ENCODE measurements at places on chromosomes 6 and 20.
A peak's percentile ranks its signal among the peaks of the same experiment; 100 is the strongest.

DNA sequence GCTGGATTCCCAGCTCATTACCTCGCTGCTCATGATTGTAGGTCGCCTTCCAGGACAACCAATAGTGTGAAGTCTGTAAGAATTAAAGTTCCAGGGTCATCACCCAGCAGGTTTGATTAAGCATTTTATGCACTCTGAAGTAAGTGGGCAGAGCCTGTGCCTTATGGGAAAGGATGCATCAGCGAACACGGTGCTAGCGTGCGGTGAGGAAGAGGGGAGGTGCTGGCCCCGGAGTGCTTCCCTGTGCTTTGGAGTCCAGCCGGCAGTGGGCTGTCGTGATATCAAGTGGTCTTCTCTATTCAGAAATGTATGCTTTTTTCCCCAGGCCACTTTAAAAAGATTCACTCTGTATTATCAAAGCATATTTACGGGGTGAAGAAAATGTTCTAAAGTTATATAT is 16.0 kb downstream of the DUSP22 start:
- no peak for DNase-seq

DNA sequence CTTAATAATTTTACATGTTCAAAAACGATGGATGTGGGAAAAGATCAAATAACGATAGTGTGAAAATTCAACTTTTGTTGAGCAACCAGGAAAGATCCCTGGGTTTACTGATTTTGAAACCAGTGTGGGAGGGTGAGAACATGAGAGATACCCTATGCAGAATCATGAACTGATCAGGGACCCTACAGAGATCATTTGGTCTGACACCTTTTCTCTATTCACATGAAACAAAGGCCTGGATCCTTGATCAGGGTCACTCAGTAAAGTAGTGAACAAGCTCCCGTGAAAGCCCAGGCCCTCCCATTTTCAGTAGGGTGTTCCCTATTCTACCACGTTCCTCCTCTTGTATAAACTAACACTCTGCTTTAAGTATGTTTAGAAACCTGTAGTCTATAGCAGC is 60.5 kb upstream of the DUSP22 start:
- no peak for DNase-seq

GRCh38 chr6:31422587-31422986 is 19.2 kb downstream of the MICA start:
- no peak for DNase-seq

GRCh38 chr6:119479860-119480655 is 130.5 kb upstream of the MAN1A1 start:
- peak; percentile 48 for DNase-seq

DNA sequence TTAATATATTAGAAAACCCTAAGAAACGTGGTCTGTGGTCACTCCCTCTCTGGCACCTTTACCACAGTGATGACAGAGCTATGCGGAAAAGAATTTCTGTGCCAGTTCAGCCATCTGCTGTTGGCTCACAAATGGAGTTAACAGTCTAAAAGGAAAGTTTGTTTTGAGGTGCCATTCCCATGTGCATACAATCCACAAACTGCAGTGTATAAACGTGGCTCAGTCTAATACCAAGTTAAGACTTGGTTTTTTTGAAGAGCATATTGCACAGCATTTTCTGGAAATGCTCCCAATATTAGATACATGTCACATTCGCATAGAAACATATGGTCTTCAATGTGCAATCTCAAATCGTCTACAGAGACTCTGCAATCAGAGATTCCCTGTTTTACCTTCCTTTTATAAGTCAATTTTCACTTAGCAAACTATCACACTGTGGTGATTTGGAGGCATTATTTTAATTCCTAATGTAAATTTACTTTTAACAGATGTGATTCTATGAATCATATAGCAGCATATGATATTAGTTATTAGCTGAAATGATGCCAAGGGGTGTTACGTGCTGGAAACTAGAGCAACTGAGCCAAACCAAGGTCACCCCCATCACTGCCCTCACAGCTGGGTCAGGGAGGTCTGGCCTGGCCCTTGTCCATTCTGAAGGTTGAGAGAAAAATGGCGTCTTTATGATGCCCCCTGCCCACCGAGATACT is 383.5 kb downstream of the PRKN start:
- DNase-seq, result peak; percentile 44

GRCh38 chr20:54123587-54124180 is 50.1 kb downstream of the CYP24A1 start:
- peak; percentile 94 for DNase-seq

DNA sequence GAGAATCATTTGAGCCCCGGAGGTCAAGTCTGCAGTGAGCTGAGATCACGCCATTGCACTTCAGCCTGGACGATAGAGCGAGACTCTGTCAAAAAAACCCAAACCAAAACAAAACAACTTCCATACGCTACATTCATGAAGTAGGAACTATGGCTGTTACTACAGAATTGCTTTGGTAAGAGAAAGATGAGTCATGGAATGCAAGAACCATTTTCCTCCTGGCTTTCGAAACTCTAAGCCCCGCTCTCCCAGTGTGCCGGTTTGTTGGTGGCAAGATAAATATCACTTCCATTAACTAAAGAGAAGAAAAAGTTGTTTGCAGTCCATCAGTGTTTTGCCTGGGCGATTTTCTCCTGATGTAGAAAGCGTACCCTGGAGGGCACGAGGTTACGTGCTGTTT is 61.3 kb downstream of the ZDHHC14 start:
- DNase-seq, result peak; percentile 60

GRCh38 chr6:28758046-28758817 is 165.6 kb downstream of the TRIM27 start:
- DNase-seq, result peak; percentile 9

DNA sequence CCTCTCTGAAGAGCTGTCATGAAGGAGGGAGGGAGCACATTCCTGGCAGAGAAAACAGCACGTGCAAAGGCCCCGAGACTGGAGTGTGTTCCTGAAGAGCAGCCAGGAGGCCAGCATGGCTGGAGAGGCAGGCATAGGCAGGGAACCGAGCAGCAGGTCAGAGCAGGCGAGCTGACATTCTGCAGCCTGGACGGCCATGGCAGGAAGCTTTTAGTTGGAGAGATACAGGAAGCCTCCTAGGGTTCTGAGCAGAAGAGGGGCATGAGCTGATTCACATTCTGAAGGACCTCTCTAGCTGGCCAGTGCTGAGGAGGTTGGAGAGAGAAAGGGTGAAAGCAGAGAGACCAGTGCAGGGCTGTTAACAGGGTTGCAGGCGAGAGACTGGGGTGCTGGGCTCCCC is 29.7 kb downstream of the POFUT1 start:
- DNase-seq, result no peak

- DNase-seq, result no peak
Observed at GRCh38 chr6:15773806-15774410, 111.1 kb upstream of the DTNBP1 start.

GRCh38 chr6:158253248-158253647 is 59.0 kb upstream of the TULP4 start:
- no peak for DNase-seq

- DNase-seq, result no peak
Observed at GRCh38 chr6:23334360-23334759, 765.0 kb downstream of the HDGFL1 start.

GRCh38 chr6:9593554-9593953 is 821.3 kb downstream of the TFAP2A start:
- no peak for DNase-seq

GRCh38 chr20:22744341-22745193 is 160.2 kb upstream of the FOXA2 start:
- DNase-seq, result no peak

DNA sequence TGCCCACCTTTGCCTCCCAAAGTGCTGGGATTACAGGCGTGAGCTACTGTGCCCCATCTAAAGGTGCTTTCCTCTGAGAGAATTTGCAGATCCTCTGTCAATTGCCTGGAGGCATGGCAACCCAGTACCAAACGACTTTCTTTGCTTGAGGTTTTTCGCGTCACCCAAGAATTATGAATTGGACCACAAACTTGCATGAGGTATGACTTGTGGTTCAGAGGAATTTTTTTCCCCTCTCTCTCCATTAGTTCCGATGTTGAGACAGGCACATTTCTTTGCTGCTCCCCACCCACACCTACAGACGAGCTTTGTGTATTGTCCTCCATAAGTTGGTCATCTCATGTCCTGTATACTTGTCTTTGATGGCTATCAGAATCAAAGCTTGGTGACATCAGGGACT is 11.8 kb upstream of the SCAF8 start:
- peak; percentile 79 for DNase-seq

- DNase-seq, result no peak
Observed at GRCh38 chr6:23268348-23268747, 699.0 kb downstream of the HDGFL1 start.

- DNase-seq, result no peak
Observed at GRCh38 chr6:139659711-139660110, 285.3 kb upstream of the CITED2 start.

GRCh38 chr20:58843128-58843556 is 7.6 kb downstream of the GNAS-AS1 start:
- no peak for DNase-seq

DNA sequence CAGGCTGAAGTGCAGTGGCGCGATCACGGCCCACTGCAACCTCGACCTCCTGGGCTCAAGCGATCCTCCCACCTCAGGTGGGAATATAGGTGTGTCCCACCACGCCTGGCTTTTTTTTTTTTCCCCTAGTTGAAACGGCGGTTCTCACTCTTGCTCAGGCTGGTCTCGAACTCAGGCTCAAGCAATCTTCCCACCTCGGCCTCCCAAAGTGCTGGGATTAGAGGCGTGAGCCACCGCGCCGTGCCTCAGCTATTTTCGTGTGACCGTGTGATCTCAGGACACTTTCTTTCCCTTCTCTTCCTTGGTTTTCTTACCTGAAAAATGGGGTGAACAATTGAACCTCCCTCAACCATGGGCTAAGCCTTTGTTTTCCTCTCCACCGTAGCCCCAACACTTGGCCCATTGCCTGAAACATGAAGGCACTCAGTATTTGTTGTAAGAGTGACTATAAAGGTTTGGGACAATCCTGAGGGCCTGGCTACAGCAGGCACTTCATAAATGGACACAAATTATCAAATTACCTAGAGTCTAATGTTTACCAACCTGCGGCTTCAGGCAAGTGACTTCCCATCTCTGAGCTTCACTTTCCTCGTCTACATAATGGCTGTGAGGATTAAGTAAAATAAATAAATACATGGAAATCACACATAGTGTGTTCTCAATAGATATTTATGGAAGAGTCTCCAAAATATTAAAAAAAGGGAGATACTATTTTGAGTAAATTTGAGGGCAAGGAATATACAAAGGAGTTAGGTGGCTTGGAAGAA is 31.4 kb upstream of the ID1 start:
- DNase-seq, result no peak

DNA sequence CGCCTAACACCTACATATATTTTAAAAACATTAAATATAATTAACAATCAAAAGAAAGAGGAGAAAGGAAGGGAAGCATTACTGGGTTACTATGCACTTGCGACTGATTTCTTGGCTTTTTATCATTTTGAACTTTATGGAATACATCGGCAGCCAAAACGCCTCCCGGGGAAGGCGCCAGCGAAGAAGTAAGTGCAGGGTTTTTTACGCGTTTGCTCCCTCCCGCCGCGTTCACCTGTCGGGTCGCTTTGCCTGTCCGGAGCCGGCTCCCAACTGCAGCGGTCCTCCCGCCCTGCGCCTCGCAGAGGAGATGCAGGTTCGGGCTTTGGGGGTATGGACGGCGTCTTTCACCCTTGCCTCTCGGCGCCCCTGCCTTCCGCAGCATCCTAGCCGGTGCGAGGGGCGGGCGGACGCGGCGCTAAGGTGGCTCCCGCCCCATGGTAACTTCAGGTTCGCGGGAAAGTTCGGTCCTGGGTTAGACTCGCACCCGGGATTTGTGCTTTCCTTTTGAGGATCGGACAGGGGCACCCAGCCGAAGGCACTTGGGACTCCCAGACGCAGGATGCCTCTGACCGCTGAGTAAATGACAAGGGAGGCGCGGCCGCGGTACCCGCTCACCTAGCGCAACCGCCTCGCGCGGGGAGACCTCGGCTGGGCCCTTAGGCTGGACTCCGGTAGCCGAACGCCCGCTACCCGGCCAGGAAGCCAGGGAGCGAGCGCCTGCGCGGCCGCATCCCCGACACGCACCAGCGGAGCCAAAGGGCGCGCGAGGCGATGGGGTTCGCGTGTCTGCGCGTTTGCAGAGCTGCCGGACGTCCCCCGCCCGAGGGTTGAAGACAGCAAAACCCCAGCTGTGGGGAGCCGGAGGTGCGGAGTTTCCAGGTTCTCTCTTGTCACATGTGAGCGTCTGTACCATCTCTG is 891 bp downstream of the RSPO3 start:
- DNase-seq, result no peak

DNA sequence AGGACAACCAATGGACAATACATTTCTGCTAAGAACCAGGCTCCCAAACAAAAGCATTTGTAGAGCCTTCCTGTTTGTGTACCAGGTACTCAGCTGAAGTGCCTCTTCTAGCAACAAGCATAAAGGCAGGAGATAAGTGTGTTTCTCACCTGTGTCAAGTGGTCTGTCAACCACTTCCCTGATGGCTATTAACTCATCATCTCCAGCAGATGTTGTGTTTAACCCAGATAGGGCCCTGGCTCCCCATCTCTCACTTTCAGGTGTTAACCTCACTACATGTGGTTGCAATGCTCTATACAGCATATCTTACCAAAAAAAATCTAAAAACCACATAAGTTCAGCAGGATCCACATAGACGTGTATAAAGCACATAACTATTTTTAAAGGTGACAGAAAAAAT is 9.6 kb upstream of the IL17A start:
- no peak for DNase-seq

DNA sequence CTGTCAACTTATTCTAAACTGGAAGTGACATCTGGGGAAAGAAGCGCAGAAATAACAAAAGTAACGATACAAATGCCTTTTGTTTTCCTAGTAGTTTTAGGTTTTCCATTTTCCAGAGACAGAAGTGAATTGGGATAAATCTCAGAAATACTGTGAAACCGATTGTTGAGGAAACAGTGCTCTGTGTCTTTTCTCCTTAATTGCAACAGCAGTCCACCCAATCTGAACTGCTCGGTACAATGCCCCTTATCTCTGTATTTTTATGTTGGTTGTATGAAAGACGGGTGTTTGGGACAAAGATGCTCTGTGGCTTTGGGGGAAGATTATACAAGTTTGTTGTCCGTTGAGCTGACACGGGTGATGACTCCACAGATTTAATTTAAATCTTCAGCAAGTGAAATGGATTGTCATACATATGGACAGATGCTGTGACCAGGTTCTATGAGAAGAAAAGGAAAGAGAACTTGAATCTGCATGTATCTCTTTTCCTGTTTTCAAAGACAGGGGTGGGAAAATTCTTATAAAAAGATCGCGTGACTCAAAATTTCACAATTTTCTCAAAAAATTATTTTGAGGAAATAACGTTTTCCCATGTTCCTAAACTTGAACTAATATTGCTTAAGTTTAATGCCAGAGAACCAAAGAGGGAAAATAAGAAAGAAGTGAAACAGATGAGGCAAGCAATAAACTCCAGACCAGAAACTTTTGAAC is 41.2 kb downstream of the SASH1 start:
- DNase-seq, result no peak

- no peak for DNase-seq
Observed at GRCh38 chr6:25365154-25365553, 86.0 kb downstream of the CARMIL1 start.
